ENCODE measurements at places on chromosomes 7 and 10.

DNA sequence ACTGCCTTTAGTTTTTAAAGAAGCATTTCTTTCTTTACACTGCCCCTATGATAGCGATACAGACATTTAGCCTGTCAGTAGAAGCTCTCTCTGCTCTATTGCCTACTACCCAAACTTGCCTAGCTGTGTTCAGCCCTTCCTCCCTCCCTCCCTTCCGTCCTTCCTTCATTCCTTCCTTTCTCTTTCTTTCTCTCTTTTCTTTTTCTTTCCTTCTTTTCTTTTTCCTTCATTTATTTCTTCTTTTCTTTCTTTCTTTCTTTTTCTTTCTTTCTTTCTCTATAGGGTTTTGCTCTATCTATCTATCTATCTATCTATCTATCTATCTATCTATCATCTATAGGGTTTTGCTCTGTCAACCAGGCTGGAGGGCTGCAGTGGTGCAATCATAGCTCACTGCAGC is 7.1 kb upstream of the ZNF212 start:
- DNase-seq: no peak

DNA sequence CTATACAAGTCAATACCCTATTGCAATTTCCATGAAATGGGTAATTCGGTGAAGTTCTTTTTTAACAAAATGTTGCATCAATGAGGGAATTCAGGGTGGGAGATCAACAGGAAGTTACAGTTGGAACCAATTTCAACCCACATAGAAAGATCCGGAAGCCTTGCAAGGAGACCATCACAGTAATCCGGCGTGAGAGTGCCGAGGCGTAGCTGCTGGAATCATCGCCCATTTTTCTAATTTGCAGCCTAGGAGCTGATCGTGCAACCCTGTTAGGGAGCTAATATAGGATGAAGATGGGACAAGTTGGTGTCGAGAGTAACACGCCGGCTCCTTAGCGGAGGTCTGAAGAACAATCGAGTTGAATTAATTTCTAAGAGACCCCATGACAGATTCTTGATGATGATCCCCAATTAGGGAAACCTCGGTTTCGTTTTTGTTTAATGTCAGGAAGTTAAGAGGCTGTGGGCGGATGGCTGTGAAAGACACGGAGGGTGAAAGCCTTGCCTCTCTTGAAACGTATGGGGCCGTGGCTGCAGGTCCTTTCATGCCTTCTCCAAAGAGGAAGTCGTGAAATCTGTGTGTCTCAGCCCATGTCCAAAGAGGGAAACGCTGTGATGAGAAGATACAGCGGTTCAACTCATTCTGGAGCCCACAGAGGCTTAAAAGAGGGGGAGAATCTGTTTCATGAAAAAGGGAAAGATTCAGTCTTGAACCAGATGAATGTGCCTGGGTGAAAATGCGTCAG is 51.2 kb upstream of the CARD11 start:
- DNase-seq: peak; percentile 58

GRCh38 chr10:9577746-9578145 is 1439.9 kb upstream of the CELF2 start:
- DNase-seq: no peak

DNA sequence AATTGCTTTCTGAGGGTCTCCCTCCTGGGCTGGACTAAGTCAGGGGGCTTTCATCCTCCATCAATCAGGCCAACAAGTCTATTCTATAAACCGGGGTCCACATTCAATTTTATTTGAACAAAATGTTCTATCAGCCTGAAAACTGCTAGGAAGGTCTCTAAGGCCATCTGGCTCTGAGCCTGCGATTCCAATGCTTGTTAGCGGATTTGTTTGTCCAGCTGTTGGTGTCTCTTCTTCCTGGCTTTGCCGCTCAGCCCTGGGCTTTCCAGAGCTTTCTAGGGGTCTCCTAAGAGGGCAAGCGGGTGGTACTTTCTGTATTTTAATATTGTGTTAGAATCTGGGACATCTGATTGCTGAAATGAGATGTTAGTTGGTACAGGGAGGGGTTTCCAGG is 136.7 kb downstream of the VIPR2 start:
- no peak for DNase-seq

GRCh38 chr7:78279457-78279856 is 480.9 kb downstream of the PHTF2 start:
- DNase-seq: no peak

- DNase-seq: no peak
These were observed 193.1 kb downstream of the FGFR2 start for GRCh38 chr10:121405096-121405495.

DNA sequence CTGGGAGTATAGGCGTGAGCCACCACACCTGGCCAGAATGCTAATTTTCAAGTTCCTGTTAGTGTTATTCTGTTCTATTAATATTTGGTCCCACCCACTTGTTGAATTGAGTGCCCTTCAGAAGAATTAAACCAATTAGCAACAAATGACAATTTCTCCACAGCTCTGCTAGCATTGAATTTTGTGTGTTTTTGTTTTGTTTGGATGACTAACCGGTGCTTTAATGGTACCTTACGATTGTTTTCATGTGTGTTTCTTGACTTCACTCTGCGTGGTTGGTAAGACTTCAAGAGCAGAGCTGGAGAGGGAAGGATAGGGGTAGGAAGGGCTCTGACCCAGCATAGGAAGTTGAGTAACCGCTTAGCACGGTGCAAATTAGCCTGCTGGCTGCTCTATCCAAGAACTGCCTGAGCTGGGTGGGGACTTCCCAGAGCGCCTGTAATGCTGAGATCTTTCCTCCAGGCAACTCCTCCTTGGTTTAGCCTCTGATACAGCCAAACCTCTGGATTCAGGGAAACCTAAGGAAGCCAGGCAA is 4.6 kb downstream of the ARPC1B start:
- DNase-seq: peak; percentile 72

- no peak for DNase-seq
These were observed 118.2 kb downstream of the ANK3 start for GRCh38 chr10:60271319-60272040.

DNA sequence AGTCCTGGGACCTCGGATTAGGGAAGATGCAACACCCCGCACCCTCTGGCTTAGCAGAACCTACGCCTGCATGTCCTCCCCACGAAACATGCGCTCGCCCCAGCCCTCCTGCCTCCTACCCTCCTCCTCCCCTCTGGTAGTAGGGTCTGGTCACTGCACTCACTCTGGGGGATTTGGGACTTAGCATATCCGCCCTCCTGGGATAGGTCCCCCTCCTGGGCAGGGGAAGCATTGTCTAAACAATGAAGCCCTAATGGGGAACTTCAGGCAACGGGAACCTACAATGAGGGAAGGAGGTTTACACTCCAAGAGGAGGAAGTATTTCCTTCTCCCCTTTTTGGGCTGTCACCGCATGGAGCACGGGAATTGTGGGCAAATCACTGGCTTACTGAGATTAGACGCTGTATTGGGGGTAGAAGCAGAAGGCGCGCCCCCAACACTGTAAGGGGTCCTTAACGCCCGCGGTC is 892 bp downstream of the CRHR2 start:
- no peak for DNase-seq

DNA sequence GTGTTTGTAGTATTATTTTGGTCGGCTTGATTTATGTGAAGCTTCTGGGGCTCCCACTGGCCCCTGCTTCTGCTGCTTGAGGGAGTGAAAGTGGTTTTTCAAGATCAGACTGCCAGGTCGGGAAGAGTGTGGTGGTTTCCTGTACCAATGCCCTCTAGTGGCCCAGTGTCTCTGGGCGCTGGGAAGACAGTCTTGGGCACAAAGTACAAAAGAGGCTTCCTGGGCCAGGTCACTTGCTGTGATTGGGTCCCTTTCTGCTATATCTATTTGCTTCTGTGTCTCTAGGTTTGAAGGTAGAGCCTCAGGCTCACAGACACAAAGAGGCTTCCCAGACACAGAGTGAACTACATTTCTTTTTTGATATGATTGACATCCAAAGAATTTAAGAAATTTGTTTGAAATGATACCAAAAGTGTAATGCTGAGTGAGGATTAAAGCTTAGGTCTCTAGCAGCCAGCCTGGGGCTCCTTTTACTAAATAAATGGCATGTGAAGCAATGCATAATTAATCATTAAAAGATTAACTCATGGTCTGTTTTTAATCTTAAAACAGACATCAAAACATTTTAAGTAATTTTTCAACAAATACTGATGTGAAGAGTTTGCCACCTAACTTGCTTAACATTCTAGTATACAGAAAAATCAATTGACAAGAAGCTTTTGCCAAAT is 36.3 kb downstream of the ABCB1 start:
- DNase-seq: peak; percentile 30

GRCh38 chr10:101902032-101902819 is 58.6 kb upstream of the KCNIP2 start:
- DNase-seq: no peak

DNA sequence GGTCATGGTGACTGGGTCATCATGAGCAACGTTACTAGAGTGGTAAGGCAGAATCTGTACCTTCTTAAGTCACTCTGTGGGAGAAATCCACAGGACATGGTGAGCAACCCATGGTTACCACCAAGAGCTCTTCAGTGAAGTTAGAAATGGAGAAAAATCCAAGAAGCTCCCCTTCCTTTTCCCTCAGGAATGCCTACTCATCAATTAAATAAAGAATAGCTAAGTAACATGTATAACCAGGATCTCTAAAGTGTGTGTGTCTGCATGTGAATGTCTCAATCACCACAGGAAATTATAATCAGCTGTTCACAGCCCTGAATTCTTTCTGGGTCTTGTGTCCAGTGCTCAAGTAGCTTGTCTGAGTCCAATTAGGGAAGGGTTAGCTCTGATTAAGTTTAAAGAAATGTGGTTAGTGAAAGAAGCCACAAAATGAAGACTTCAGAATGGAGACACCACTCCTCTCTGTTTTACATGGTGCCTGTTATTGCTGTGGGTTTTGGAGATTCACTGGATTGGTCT is 73.2 kb downstream of the SEM1 start:
- no peak for DNase-seq

GRCh38 chr7:100431286-100431735 is 1.7 kb downstream of the MEPCE start:
- no peak for DNase-seq

DNA sequence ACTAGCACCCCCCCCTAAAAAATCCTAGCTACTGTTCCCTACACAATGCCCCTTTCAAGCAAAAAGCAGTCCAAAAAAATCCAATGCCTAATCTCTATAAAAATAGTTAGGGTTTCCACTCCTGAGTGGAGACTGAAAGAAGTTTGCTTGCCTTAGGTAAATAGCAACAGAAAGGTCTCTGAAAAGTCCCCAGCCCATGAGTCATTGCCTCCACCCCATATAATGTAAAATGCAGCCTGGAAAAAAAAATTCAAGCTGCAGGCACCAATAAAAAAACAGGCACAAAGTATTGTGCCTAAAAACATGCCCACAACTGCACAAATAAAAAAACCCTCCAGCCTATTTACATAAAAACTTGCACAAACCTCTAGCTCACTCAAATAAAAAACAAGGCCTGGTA is 47.5 kb downstream of the ZNF680 start:
- no peak for DNase-seq

DNA sequence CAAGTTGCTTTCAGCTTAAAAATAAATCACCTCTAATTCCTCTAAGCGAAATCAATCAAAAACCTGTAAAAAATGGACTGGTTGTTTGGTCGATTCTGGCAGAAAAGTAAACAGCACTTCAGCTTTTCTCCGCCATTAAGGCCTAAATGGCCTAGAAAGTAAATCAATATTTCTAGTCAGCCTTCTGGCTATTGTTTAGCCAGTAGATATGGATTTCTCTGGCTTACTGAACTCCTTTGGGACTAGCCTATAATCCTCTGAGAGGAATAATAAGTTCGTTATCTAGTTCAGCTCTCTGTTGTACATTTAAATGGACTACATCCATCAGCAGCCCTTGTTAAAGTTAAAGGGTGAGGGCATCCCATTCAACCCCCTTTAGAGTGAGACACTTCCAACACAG is 400.1 kb upstream of the ETV1 start:
- no peak for DNase-seq

DNA sequence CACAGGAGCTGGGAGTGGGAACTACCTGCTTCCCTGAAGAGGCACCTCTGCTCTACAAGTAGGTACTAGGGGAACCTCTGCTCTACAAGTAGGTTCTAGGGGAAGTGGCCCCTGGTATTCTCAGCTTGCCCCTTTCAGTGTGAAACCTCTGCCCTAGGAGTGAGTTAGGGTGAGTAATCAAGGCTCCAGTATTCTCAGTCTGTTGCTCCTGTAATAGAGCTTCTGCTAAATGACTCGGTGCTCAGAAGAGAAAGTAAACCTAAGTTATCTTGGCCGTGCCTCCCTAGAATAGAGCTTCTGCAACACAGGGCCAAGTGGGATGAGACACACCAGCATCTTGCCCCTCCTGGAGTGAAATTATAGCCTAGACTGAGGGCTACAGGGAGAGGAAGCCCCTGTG is 13.4 kb upstream of the RASSF4 start:
- DNase-seq: no peak

DNA sequence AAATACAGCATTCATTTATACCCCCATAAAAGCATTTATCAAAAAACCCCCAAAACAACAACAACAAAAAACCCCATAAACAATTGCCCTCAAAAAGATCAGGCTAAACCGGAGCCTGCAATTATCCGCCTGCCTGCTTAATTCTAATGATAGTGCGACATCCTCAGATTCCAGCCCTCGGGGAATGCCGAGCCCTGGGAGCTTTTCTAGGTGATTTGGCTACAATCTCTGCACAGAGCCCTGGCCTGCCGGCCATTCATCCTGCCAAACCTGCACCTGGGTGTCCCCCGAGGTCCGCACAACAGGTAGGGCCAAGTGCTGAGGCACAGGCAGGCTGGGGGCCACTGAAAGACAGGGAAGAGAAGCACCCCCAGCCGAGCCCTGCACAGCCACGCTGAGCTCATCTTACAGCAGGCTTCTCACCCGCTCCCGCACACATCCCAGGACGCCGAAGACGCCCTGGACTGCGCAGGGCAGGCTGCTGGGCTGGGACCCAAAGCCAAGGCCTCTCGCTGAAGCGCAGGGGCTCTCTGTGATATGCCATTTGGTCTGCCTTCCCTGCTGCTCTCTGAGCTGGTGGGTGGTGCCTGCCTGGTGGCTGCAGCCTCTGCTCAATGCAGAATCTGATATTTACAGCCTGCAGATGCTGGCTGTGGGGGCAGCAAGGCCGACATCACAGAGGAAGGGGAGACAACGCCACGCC is 57.5 kb downstream of the CAMK2B start:
- no peak for DNase-seq

Measured in CD4-positive, alpha-beta T cell treated with Interleukin-1 beta for 1 hour (primary cell).